GM10248 (cell line): ENCODE measurements at places on chromosomes 4 and X.

GRCh38 chr4:62004881-62005280 lies 804.8 kb downstream of the ADGRL3 start:
- DNase-seq: no peak

DNA sequence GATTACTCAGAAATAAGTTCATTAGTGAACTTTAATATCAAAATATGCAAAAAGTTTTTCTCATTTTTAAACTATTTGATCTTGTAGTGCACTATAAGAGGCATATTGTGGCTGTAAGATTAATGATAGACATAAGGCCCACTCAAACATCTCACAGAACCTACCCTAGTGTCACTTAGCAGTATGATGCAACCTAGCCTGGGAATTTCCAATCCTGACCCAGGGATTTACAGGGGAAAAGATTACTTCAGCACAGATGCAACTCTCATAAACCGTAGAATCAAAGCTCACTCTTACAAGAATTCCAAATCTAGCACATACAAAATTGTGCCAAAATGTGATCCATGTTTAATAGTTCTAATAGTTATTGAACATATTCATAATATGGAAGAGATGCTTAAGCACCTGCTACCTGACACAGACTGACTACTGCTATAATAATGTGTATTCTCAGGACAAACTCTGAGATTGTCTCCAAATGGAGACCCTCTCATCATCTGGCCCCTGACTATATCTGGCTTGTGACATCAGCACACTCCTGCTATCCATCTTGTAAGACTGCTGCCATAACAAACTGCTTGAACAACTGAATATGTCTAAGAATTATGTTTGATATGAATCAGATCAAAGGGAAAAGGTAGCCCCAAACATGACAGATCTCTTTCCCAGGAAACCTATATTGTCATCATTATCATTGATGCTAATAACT lies 271.9 kb downstream of the PABPC4L start:
- DNase-seq: no peak

- DNase-seq: no peak
Measured at GRCh38 chr4:101853691-101854090, 63.2 kb downstream of the BANK1 start.

GRCh38 chrX:123425904-123426303 lies 241.8 kb downstream of the GRIA3 start:
- DNase-seq: no peak

DNA sequence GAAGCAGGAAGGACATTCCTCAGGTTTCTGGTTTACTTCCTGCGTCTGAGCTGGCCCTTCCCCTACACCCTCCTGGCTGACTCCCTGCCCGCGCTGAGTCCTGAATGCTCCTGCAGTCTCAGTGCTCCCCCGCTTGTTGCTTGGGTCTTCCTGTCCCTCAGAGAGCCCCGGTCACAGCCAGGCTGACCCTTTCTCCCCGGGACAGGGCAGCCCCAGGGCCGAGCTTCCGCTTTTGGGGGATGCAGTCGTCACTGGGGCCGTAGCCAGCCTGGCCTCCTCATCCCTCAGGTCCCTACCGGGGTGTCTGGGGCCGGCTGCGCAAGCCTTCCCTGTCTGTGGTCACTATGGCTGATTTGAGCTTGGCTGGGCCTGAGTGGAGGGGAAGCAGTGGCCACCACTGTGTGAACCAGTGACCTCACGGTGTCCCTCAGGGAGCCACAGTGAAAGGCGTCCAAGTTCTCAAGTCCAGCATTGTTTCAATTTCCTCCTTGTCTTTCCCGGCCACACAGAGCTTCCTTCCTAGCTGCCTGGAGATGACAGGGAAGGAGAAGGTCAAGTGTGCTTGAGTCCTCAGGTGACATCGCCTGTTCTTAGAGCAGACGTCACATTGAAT lies 34.1 kb upstream of the ASMTL start:
- DNase-seq: no peak

- no peak for DNase-seq
Measured at GRCh38 chr4:24700118-24700517, 95.3 kb upstream of the SOD3 start.

DNA sequence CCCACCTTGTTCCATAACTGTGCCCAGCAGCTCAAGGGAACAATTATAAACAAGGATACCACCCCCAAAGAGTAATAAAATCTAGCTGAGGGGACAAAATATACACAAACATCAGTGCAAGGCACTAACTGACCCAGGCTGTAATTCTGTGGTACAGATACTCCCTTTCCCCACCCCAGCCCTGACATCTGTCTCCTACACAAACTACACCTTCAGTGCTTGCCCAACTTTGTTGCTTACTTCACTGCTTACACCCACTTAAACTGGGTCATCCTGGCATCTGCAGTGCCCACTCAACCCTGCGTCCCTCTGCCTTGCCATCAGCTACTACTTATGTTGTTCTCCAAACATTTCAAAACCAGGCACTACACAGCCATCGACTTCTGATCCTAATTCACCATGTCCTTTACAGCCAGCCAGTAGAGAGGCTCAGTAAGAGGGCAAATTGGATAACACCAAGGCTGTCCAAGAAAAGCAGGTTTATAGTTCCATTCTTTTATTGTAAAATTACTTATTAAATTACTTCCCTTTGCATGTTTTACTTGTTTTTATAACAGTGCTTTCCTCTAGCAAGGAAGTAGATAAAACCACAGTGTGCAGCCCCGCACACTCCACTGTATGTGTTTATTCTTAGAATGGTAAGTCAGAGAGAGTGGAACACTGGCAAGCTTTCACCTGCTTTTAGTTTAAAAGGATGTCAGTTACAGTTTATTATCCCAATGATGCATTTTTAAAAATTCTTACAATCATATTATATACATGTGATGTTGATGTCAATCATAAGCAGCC lies 149.6 kb downstream of the INPP4B start:
- no peak for DNase-seq

GRCh38 chr4:77815636-77816035 lies 3.5 kb downstream of the CNOT6L start:
- no peak for DNase-seq
